ENCODE measurements at places on chromosomes 5 and 9.
A peak's percentile ranks its signal among the peaks of the same experiment; 100 is the strongest.

DNA sequence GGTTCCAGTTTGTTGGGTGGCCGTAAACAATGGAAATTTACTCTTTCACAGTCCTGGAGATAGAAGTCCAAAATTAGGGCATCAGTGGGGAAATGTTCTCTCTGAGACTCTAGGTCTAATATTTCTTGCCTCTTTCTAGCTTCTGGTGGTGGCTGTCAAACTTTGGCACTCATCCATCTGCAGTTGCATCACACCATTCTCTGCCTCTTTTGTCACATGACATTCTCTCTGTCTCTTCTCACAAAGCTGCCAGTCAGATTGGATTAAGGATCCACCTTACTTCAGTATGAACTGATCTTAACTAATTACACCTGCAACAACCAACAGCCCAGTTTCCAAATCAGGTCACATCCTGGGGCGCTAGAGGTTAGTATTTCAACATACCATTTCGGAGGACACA is 222.9 kb upstream of the FTMT start:
- no peaks in the 10 kb centered on the region for H3K36me3 ChIP-seq
- H3K4me3 ChIP-seq, result no peak overlapping the region
- DNase-seq, result no peak
- no peak overlapping the region for H3K27ac ChIP-seq
- no peaks in the 10 kb centered on the region for H3K27me3 ChIP-seq

- peak overlapping the region; percentile 76 for H3K27ac ChIP-seq
- peaks cover 44% of the 10 kb centered on the region for H3K4me1 ChIP-seq
- H3K36me3 ChIP-seq, result no peaks in the 10 kb centered on the region
- H3K27me3 ChIP-seq, result no peaks in the 10 kb centered on the region
Observed at GRCh38 chr5:54619731-54620130, 102.2 kb downstream of the SNX18 start.

- peak; percentile 87 for DNase-seq
- no peaks in the 10 kb centered on the region for H3K27me3 ChIP-seq
- H3K4me1 ChIP-seq, result peaks cover 33% of the 10 kb centered on the region
- H3K36me3 ChIP-seq, result peaks cover 3% of the 10 kb centered on the region
Observed at GRCh38 chr5:180784497-180785097, 18.0 kb downstream of the MGAT1 start.

DNA sequence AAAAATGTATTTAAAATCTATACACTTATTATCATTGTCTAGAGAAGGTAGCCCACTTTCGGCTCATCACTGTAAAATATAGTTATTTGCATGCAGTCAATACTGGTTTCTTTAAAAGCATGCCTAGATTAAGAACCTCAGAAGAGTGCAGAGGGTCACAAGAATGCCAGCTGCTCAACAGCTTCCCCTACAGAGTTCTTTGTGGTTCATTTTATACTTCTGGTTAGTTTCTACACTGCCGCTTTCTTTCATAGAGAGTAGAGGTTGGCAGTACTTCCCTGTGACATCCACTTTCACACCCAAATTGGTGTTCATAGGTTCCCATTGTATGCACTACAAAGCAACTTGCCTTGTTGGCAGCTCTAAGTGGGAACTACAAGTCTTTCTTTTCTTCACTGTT is 137.3 kb downstream of the KIAA0825 start:
- no peak for DNase-seq
- no peak overlapping the region for H3K4me3 ChIP-seq
- no peak overlapping the region for H3K27ac ChIP-seq
- H3K4me1 ChIP-seq, result no peaks in the 10 kb centered on the region
- no peaks in the 10 kb centered on the region for H3K36me3 ChIP-seq
- no peaks in the 10 kb centered on the region for H3K27me3 ChIP-seq

DNA sequence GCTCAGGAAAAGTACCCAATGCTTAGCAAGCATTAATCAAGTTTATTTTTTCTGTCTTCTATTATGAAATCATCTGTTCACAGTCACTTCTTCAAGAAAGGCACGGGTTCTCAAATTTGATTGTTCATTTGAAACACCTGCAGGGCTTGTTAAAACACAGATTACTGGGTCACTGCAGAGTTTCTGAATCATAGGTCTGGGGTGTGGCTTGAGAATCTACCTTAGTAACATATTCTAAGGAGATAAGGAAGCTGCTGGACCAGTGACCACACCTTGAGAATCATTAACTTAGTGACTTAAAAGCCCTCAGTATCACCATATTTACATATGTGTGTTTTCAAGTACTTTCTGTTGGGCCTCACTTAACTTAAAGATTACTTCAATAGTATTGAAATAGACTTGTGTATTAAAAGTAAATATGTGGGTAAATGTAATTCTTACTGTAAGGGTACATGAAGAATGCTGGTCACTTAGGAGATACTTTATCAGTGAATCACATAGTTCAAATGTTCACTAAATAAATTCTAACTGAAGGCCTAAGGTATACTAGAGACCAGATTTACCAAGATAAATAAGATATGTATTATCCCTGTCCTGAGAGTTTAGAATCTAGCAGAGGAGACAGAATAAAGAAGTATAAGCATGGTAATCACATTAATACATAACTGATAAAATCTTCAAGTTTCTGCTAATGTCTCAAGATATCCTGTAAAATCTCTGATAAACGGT is 1342.1 kb upstream of the C9orf72 start:
- no peak overlapping the region for H3K27ac ChIP-seq
- H3K27me3 ChIP-seq, result no peaks in the 10 kb centered on the region
- H3K4me1 ChIP-seq, result no peaks in the 10 kb centered on the region
- DNase-seq, result no peak
- H3K4me3 ChIP-seq, result no peak overlapping the region

- peaks cover 24% of the 10 kb centered on the region for H3K4me1 ChIP-seq
- H3K27me3 ChIP-seq, result no peaks in the 10 kb centered on the region
- H3K4me3 ChIP-seq, result no peak overlapping the region
- H3K36me3 ChIP-seq, result no peaks in the 10 kb centered on the region
- peak overlapping the region; percentile 40 for H3K27ac ChIP-seq
- DNase-seq, result no peak
Observed at GRCh38 chr5:91224969-91225368, 158.1 kb downstream of the ARRDC3 start.

DNA sequence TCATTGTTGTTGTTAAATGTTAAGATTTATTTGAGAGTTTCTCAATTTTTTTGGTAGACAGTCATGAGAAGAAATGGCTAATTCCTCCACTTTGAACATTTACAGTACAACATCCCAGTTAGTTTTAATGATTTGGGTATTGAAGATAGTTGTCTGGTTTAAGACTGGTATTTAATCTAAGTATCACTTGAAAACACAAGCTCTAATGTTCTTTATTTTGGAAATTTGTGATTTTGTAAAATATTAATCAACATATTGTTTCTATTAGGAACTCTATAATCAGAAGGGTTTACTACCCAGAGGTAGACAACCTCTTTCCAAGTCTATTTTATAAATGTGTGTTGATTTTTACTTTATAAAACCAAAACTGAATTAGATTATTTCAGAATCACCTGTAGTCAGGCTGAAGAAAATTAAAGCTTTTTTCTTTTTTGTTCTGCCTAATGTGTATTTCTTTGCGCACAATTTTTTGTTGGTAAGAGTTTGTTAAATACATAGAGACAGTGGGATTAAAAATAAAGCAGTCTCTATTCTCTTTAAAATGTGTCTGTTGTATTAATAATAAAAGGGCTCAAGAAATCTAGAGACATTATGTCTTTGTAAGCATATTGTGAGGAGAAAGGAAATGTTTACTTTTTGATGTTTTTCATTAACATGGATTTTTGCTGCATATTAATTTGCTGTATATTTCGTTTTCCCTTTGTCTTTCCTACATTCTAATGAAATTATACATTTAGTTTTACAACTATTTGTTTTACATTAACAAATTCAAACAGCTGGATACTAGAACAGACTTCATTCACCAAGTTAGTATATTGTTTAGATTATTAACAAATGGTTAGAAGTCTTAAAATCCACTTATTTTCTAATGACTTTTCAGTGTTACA is 3.9 kb upstream of the PURA start:
- no peak for DNase-seq
- no peaks in the 10 kb centered on the region for H3K27me3 ChIP-seq
- no peak overlapping the region for H3K4me3 ChIP-seq
- H3K4me1 ChIP-seq, result peaks cover 31% of the 10 kb centered on the region
- no peak overlapping the region for H3K27ac ChIP-seq

DNA sequence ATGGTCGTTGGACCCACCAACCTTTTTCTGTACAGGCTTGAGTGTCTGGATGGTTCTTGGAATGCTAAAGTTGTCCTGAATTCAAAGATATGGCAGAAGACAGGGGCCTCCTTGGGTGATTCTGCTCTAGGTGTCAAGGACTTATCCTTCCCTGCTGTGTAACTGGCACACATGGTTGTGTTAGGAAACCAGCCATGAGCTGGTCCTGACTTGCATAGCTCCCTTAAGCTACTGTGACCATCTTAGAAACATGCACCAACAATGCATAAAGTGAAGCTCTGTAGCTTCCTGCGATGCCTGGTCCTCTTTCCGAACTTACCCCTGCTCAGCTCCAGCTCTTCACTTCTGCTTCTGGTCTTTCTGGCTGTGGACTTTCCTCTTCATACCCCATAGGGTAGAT is 224.6 kb downstream of the TLE4 start:
- peaks cover 18% of the 10 kb centered on the region for H3K4me1 ChIP-seq
- H3K4me3 ChIP-seq, result no peak overlapping the region
- H3K27ac ChIP-seq, result no peak overlapping the region
- H3K27me3 ChIP-seq, result no peaks in the 10 kb centered on the region
- DNase-seq, result no peak

- no peaks in the 10 kb centered on the region for H3K36me3 ChIP-seq
- DNase-seq, result no peak
- no peaks in the 10 kb centered on the region for H3K4me1 ChIP-seq
- no peak overlapping the region for H3K27ac ChIP-seq
- no peaks in the 10 kb centered on the region for H3K27me3 ChIP-seq
Observed at GRCh38 chr9:116165912-116166311, 12.3 kb downstream of the PAPPA start.

DNA sequence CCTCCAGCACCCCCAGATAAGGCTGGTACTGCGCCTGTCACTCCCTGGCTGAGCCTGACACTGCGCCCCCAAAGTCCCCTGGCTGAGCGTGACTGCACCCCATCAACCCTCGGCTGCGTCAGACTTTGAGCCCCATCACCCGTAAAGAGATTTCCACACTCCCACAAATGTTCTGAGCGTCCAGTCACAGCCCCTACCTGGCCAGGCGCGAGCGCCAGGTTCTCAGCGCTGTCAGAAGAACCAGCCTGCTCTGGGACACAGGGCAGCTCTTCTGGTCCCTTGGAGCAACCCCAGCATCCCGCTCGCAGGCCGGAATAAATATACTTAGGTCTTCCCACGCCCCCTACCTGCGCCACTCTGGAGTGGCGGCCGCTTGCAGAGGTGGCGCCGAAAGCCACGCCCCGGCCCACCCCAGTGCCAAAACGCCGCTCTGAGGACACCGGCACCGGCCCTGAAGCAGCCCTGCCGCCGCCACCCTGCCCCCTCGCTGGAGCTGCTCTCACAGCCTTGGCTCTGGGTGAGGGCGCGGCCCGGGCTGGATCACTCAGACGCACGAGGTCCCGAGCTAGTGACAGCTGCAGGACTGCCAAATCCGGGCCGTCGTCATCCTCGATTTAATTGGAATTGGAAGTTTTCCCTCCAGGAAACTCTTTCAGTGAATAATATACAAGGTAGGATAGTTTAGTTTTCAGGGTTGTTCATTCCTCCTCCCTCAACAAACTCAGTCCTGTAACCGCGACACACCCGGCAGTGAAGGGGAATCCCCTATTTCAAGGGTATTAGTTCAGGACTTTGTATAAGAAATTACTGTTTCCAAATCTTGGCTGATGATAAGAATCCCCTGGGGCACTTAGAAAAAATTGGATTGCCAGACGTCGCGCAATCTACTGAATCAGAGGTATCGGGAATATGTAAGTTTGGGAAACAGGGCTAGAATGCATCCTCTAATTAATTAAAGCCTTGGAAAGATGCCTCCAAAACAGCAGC is 1.2 kb upstream of the CEMIP2 start:
- H3K4me1 ChIP-seq, result peaks cover 17% of the 10 kb centered on the region
- H3K4me3 ChIP-seq, result peak overlapping the region; percentile 30
- no peaks in the 10 kb centered on the region for H3K36me3 ChIP-seq
- H3K27me3 ChIP-seq, result no peaks in the 10 kb centered on the region
- H3K27ac ChIP-seq, result peak overlapping the region; percentile 99

DNA sequence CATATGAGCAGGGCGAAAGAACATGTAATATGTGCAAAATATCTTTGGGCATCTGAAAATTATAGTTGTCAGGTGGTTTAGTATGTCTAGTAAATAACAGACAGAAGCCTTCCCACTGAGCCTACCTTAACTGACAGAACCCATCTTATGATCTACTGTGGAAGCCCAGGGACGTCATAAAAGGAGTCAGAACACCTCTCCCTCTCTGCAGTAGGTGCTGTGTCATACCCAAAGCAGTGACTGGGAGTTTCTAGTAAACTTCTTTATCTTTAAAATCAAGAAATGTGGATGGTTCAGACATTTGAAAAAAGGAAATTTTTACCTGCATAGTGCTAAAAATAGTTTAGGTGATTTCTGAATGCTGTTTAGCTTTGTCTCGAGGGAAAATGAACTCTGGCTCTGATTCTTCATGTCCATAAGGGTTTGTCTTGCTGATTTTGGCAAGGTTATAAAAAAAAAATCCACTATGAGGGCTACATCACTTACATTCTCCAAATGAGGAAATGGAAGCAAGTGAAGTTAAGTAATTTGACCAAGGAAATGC is 104.0 kb downstream of the NUDT12 start:
- H3K27me3 ChIP-seq, result no peaks in the 10 kb centered on the region
- H3K27ac ChIP-seq, result no peak overlapping the region
- DNase-seq, result no peak
- no peaks in the 10 kb centered on the region for H3K4me1 ChIP-seq

DNA sequence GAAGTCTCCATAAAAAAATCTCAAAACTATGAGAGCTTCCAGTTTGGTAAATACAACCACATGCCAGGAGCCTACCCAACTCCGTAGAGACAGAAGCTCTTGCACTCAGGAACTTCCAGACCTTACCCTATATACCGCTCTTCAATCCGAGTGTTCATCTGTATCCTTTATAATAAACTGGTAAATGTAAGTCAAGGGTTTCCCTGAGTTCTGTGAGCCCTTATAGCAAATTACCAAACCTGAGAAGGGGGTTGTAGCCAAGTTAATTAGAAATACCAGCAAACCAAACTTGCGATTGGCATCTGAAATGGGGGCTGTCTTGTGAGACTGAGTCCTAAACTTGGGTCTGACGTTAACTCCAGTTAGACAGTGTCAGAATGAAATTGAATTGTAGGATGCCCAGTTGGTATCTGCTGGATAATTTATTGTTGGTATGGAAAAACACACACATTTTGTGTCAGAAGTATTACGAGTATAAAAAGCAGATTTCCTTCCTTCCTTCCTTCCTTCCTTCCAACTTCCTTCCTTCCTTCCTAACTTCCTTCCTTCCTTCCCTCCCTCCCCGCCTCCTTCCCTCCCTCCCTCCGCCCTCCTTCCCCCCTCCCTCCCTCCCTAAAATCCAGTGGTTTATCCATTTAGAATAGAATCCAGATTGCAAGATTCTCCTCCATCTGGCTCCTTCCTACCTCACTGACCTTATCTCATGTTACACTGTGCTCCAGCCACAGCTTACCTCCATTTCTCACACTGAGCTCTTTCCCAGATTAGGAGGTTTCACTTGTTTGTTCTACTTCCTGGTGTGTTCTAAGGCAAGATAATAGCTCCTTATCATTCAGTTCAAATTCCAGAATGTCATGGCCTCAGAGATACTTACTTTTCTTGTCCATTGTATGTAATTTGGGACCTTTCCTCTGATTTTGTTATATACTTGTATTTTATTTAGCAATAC is 196.7 kb downstream of the WDR70 start:
- H3K4me3 ChIP-seq, result no peak overlapping the region
- DNase-seq, result no peak
- H3K27me3 ChIP-seq, result no peaks in the 10 kb centered on the region
- no peaks in the 10 kb centered on the region for H3K4me1 ChIP-seq

GRCh38 chr9:36765077-36765390 is 192.3 kb downstream of the MELK start:
- no peak for DNase-seq
- H3K4me1 ChIP-seq, result no peaks in the 10 kb centered on the region
- no peak overlapping the region for H3K27ac ChIP-seq
- H3K36me3 ChIP-seq, result no peaks in the 10 kb centered on the region
- no peak overlapping the region for H3K4me3 ChIP-seq
